Bronchial epithelial cell (primary cell): ENCODE measurements at places on chromosomes 4 and X.

DNA sequence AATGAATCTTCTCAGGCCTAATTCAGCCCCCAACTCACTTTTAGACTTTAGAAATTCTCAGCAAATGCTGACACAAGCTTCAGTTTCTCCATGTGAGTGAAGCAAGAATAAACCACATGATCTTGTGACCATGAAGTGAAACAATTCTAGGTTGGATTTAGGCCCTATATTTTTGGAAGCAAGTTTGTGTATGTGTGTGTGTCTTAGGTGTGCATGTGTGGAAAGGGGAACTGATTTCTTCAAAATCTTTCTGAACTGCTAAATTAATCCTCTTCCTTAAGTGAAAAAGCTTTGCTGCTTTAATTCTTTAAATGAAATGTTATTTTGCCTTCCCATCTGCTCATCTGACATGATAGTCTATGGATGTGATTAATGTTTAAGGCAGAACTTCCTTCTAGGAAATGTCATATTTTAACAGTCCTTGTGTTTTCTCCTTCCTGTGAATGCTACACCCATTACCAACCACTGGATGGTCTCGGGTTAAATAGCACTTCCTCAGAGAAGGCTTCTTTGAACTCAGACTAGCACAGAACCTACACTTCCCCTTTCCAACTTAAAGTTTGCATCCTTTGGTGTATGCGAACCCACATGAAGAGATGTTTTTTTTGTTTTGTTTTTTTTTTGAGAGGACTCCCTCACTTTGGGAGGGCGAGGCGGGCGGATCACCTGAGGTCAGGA lies 1.2 kb upstream of the TMEM144 start:
- no peak for DNase-seq

DNA sequence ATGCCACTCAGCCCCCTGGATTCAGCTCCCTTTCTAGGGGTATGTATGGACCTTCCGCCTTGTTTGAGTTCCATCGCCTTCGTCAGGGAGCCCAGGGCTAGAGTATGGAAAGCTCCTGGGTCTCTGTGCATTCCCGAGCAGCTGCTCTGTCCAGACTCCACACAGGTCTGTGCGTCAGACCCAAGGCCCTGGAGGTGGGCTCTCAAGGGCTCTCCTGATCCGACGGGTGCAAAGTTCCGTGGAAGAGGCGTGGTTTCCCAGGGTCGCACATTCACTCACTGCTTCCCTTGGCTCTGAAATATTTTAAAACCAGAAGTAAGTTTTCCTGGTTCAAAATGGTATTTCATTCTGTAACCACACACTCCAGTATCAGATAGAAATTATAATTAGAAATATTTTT lies 863.2 kb downstream of the TRIML1 start:
- DNase-seq: no peak

- no peak for DNase-seq
Measured at GRCh38 chr4:42008011-42008786, 17.9 kb downstream of the SLC30A9 start.

GRCh38 chrX:10769696-10770619 lies 149.6 kb upstream of the MID1 start:
- DNase-seq: peak; percentile 40

DNA sequence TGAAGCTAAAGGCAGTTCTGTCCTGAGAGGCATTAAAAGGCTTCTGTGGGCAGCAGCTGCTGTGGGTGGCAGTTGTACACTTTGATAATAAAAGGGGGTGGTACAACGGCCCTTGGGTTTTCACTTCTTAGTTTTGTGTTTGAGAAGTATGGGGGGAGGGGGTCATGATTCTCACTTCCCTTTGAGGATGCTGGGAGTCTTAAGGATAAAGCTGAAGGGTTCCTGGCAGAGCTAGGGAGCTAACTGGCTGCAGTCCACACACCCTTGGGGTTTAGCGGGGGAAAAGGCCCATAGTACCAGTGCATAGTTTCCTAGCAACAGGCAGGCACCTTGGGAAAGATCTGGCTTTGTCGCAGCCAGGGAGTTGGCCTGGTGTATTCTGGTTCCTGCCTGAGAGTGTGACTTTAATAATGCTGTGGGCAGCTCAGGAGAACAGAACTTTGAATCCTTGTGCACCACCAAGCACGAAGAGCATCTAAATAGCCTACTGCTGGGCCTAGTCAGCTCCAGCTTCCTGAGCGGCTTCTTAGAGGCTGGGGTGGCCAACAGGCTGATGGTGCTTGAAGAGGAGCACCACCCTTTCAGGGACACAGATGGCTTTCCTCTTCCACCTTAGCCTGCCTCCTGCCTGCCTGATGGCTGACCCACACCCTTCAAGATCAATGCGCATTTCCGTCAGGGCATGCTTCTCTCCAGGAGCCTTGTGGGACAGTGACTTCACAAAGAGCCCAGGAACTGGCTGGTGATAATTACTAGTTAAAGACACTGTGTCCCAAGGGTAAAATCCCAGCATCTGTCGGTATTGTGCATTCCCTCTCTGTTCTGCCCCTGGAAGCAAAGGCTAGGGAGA lies 12.5 kb downstream of the ZBTB33 start:
- no peak for DNase-seq
